ENCODE measurements at places on chromosomes 1 and 21. TPM values are rescaled to one million over a fixed set of nuclear protein-coding genes. Genes with fewer than 3 reads are reported as not detected.

DNA sequence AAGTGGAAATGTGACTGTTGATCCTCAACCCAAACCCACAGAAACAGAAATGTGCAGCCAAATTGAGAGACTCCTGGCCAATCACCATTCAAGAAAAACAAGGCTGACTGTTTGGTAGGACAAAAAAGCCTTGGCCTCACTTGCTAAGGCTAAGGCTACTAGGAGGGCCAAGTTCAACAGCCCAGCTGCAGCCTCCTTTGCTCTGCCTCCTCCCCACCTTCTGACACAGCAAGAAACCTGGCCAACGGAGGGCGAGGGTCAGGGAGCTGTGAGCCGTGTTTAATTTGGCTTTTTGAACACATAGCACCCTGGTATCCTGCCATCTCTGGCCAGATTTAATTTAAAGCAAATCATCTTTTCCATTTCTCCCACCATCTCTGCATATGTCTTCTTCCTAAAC is 165.8 kb upstream of the RAB4A start:
- H3K4me3 ChIP-seq: no peak overlapping the region
- no peak for DNase-seq
- H3K4me1 ChIP-seq: 0 out of 2 replicates have a peak, but pooled peaks cover 5% of the 10 kb centered on the region
- no peaks in the 10 kb centered on the region for H3K27me3 ChIP-seq

- no peaks in the 10 kb centered on the region for H3K27me3 ChIP-seq
- H3K4me3 ChIP-seq: peak overlapping the region; percentile 99
- H3K27ac ChIP-seq: peak overlapping the region; percentile 90
- peaks cover 37% of the 10 kb centered on the region for H3K36me3 ChIP-seq
Observed at GRCh38 chr1:44775930-44776729, 790 bp downstream of the RPS8 start.

DNA sequence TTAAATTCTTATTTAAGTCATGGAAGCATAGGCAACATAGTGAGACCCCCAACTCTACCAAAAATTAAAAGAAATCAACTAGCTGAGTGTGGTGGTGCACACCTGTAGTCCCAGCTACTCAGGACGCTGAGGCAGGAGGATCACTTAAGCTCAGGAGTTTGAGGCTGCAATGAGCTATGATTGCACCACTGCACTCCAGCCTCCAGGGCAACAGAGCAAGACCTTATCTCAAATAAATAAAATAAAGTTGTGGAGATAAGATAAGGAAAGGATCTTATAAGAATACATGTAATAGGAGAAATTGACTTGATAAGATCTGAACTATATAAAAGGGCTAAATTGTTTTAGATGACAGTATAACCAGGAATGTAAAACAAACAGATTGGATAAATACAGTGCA is 2.3 kb upstream of the BATF3 start:
- H3K4me3 ChIP-seq: no peak overlapping the region
- no peak for DNase-seq
- H3K27ac ChIP-seq: no peak overlapping the region
- H3K27me3 ChIP-seq: peaks cover 71% of the 10 kb centered on the region

DNA sequence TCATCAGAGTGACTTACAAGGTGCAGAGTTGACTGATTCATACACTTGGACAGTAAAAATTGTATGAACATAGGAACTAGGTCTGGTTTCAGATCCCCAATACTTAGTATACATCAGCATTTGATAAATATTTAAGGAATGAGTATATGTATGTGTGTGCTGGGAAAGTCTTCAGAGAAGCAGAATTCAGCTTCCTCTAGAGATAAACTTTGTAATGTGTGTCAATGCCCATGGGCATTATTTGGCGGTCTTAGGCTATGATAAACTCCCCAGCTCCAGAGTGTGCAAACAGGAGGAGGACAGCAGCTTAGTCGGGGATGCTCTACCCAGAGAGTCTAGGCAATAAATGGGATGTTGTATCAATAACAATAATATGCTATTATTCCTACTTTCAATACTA is 2.9 kb upstream of the CAMK1G start:
- peaks cover 13% of the 10 kb centered on the region for H3K27me3 ChIP-seq
- no peaks in the 10 kb centered on the region for H3K36me3 ChIP-seq
- H3K27ac ChIP-seq: no peak overlapping the region
- no peak overlapping the region for H3K4me3 ChIP-seq
- H3K4me1 ChIP-seq: peaks cover 5% of the 10 kb centered on the region

DNA sequence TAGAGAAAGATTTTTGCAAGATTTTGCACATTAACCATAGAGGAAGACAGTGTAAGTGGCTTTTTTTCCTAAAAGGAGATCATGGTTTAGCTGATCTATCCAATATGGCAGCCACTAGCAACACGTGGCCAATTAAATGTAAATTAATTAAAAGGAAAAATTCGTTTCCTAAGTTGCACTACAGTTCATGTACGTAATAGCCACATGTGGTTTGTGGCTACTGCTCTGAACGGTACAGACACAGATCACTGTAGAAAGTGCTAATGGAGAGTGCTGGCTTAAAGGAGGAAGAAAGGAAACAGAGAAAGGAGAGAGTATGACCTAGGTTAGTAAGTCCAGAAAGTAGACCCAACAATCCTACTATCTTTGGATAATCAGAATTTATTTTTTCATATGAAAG is 170.8 kb downstream of the SIPA1L2 start:
- DNase-seq: no peak
- H3K4me3 ChIP-seq: no peak overlapping the region
- H3K27ac ChIP-seq: no peak overlapping the region
- peaks cover 42% of the 10 kb centered on the region for H3K4me1 ChIP-seq
- H3K27me3 ChIP-seq: no peaks in the 10 kb centered on the region

GRCh38 chr21:36749935-36750575 is 51.1 kb downstream of the SIM2 start:
- H3K4me1 ChIP-seq: peaks cover 37% of the 10 kb centered on the region
- peak; percentile 98 for DNase-seq
- peak overlapping the region; percentile 90 for H3K27ac ChIP-seq
- no peaks in the 10 kb centered on the region for H3K36me3 ChIP-seq
- peaks cover 28% of the 10 kb centered on the region for H3K27me3 ChIP-seq

DNA sequence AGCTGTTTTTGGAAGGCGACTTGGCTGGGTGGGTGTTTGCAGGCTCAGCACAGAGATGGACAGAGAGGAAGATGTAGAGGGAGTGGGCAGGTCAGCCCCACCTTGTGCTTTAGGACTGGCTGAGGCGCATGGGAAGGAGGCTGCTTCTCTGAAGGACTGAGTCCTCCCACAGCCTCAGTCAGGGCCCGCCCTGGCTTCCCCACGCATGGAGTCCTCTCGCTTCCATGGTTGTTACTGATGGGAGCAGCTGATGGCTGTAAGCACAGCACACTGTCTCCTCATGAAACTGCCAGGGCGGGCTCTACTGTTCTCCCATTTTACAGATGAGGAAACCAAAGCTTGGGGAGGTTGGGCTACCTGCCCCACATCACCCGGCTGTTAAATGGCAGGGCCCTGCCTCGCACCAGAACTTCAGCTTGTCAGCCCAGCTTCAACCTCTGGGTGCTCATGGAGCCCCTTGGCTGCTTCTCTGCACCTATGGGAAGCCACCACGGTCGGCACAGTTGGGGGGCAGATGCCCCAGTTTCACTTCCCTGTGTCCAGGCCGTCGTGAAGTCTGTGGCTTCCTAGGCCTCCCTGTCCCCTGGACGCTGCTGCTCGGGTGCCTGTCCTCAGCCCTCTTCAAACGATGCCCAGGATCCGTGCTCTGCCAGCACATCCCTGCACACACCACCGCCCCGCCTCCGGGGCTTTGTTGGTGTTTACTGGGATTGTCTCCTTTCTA is 2.4 kb downstream of the TMEM201 start:
- no peak for DNase-seq
- H3K27ac ChIP-seq: no peak overlapping the region
- no peaks in the 10 kb centered on the region for H3K27me3 ChIP-seq
- H3K4me3 ChIP-seq: no peak overlapping the region

GRCh38 chr1:9121496-9122409 is 7.1 kb downstream of the GPR157 start:
- no peaks in the 10 kb centered on the region for H3K36me3 ChIP-seq
- no peaks in the 10 kb centered on the region for H3K27me3 ChIP-seq
- H3K4me3 ChIP-seq: no peak overlapping the region
- no peaks in the 10 kb centered on the region for H3K4me1 ChIP-seq
- no peak for DNase-seq
- no peak overlapping the region for H3K27ac ChIP-seq

- H3K27me3 ChIP-seq: no peaks in the 10 kb centered on the region
- peaks cover 17% of the 10 kb centered on the region for H3K36me3 ChIP-seq
- no peak overlapping the region for H3K4me3 ChIP-seq
- peaks cover 5% of the 10 kb centered on the region for H3K4me1 ChIP-seq
- no peak overlapping the region for H3K27ac ChIP-seq
- no peak for DNase-seq
Observed at GRCh38 chr1:117118137-117118536, 3.4 kb downstream of the TRIM45 start.

GRCh38 chr1:230368363-230368762 is 57.8 kb downstream of the PGBD5 start:
- no peaks in the 10 kb centered on the region for H3K27me3 ChIP-seq
- 0 out of 2 replicates have a peak, but pooled peaks cover 2% of the 10 kb centered on the region for H3K4me1 ChIP-seq
- no peak overlapping the region for H3K27ac ChIP-seq
- no peak overlapping the region for H3K4me3 ChIP-seq

- H3K4me1 ChIP-seq: peaks cover 9% of the 10 kb centered on the region
- H3K27me3 ChIP-seq: peaks cover 44% of the 10 kb centered on the region
- H3K4me3 ChIP-seq: peak overlapping the region; percentile 71
Observed at GRCh38 chr1:14924455-14925331, 228.9 kb upstream of the TMEM51 start.

The SYCP1 gene
- total RNA-seq: 0.24 TPM

The INSRR gene
- total RNA-seq: not detected

The WNT2B gene
- 0.90 TPM for total RNA-seq

The CFAP57 gene
- 1.6 TPM for total RNA-seq

The LAMB3 gene
- 0.93 TPM for total RNA-seq
